ENCODE measurements at places on chromosomes 5 and 9. TPM values are rescaled to one million over a fixed set of nuclear protein-coding genes. Genes with fewer than 3 reads are reported as not detected.

DNA sequence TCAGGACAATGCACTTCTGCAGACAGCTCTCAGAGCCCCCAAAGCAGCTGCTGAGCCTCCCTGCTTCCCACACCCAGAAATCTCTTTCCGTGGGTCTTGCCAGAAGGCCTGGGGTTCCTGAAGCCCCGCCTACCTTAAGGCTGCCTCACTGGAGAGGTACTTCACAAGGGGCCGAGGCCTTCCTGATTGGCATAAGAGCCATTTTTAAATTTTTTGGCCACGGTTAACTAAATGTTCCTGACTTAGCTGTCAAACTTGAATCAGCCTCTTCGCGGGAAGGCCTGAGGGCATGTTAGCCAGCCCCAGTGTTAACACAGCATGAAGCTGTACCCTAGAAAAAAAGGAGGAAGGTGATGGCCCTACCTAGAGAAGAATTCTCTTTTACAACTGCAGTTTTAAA, 20.7 kb upstream of the EPB41L4B start:
- no peak for DNase-seq

The IARS1 gene
- 143 TPM for total RNA-seq

DNA sequence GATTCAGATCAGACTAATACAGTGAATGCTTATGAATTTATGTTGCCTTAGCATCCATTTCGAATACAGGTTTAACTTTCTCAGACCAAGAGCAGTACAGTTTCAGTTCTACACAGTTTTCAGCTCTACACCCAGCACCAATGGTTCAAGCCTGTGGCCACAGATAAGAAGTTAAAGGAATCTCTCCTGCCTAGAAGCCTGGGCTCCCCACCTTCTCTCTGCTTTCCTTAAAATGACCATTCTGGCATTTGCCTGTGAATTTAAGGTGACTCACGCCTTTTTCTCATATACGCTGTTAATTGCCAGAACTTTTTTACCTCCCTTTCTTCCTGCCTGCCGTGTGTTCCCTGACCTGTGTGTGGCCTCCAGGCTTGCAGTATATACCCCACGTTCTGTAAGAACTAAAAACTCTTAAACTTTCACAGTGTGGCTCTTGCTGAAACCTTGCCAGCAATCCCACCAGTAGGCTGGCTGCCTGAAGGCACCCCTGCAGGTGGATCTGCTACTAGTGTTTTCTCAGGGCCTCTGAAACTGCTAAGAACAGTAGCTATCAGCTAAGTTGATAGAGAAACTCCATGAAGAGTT, 692.8 kb upstream of the CDH18 start:
- no peak for DNase-seq

DNA sequence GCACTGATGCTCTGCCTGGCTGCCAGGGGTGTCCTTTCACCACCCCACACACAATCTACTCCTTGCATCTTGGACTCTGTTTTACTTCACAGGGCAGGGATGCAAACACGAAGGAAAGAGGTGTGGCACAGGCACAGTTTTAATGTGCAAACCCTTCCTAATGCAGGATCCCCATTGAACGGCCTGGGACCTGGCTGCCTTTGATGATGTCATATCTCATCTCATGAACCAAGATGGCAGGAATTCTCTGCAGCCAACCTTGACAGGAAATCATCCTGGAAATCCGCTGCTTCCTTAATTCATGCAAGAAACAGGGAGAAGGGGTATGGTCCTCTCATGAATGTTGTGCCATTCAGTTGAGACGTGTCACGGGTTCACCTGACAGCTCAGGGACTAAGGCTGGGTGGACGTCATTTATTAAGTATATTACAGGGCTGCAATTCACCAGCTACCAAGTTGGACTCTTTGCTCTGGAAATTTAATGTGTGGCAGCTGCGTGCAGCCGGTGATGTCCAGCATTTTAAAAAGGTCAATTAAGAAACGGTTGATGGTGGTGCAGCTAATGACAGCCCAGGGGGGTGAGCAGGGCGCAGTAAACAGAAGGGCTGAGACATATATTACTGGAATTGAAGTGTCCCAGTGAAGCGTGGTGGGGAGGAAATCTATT, 91.5 kb downstream of the LMNB1 start:
- DNase-seq: no peak

GRCh38 chr5:95861221-95861863, 38.8 kb upstream of the GLRX start:
- DNase-seq: peak; percentile 96

DNA sequence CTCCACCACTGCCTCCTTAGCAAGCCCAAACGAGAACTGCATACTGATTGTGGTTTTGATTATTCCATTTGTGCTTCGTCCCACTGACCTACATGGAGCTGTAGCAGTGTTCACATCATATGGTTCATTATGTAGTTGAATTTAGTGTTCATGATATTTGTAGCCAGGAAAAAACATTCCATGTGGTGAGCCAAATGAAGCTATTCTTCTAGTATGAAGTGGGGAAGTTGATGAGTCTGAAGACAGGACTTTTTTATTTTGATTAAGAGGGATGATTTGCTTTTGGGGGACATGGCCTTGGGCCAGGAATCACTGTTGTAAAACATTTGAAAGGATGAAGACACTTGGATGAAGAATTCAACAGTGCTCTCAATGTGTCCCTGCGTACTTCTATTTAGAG, 192.9 kb upstream of the SLC27A6 start:
- DNase-seq: no peak

The RABL6 gene
- total RNA-seq: 37.8 TPM

DNA sequence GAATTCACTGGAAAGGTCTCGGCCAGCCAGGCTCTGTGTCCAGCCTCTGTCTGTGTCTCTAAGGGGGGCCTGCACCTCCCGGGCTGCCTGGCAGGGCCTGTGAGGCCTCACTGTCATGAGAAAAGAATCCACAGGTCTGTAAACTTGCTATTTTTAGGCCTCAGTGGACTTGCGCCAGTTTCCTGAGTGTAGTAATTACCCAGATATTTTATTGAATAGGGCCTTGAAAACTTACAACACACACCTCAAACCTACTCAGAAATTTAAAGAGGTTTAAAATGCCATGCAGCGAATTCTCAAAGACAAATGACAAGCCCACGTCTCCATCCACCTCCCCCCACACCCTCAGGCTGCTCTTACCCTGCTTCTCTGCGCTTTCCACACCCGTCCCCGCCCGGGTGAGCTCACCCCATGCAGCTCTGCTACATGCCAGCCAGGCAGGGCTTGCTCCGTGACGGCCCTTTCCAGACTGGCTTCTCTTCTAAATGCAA, 8.8 kb upstream of the TENT4A start:
- DNase-seq: peak; percentile 91

DNA sequence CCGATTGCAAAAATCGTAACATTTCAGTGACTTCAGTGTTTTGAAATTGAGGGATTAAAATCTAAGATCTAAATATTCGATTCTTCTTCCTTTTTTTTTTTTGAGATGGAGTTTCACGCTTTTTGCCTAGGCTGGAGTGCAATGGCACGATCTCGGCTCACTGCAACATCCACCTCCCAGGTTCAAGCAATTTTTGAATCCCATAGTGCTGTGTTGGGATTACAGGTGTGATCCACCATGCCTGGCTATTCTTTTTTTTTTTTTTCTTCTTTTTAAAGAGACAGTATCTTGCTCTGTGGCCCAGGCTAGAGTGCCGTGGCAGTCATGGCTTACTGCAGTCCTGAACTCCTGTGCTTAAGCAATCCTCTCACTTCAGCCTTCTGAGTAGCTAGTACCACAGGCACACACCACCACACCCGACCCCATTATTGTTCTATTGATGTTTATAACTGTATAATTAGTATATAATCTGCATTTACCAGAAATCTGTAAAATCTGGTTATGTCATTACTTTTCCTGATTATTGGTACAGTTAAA, 42.7 kb downstream of the NSD1 start:
- DNase-seq: no peak

DNA sequence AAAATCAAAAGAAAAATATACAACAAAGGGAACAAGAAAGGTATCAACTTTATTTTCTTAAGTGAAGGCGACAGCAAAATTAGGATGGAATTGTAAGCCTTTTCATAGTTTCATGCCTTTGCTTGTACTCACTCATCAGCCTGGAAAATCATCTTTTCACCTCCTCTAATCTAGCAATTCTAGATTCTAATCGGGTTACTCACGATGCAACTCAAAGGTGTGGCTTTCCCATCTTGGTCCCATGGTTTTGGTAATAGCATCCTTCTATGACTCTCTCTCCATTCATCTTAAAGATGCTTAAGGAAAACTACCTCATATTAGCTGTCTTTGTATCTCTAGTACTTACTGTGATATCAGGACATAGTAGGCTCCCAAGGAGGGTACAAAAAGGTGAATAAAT, 30.5 kb downstream of the DNAH5 start:
- DNase-seq: peak; percentile 3

GRCh38 chr9:70760228-70760627, 345.8 kb upstream of the KLF9 start:
- DNase-seq: no peak

GRCh38 chr5:16791904-16792597, 144.0 kb downstream of the MYO10 start:
- DNase-seq: no peak

GRCh38 chr5:165079389-165079788, 1574.0 kb downstream of the MAT2B start:
- DNase-seq: no peak

The ZDHHC11B gene
- total RNA-seq: not detected

GRCh38 chr5:116308391-116308790, 223.6 kb downstream of the COMMD10 start:
- DNase-seq: no peak

DNA sequence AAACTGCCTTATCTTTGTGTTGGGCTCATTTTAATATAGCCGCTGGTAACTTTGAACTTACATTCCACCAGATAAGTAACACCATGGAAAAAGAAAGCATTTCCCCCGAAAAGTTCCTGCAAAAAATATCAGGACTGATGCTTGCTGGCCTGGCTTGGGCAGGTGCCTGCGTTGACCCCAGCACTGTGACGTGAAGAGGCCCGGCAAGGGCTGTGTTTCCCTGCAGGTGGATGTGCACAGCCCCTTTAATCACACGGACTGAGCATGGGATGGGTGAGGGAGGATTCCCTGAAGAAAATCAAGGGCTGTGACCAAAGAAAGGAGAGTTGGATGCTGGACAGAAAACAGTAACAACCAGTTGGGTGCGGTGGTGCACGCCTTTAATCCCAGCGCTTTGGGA, 138.2 kb downstream of the NSG2 start:
- no peak for DNase-seq

DNA sequence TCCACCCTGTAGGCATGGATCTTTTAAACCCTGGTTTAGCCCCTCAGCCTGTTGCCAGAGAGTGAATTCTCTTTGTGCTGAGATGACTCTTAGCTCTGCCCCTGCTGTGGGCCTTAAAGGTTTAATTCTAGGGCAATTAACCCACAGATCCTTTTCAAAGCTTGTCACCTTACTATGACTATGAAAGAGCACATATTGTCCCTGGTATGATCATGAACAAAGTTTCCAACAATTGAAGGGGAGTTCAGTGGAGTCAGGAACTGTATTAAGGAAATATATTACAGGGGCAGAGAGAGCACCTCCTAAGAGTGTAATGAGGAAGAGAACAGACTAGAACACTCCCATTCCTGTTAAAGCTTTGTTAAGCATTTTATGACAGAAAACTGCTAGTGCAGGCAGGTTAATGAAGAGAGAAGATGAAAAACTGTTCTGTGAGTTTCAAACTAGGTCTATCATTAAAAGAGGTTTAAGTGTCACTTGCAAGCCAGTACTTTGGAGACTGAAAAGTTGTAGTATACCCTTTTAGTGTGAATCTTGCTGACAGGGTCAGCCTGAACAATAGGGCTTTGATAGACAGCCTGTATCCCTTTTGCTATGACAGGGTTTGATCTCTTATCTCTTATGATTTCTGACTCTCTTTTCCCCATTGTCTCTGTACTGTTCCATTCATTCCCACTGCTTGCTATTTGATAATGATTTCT, 104.2 kb upstream of the ELL2 start:
- no peak for DNase-seq

DNA sequence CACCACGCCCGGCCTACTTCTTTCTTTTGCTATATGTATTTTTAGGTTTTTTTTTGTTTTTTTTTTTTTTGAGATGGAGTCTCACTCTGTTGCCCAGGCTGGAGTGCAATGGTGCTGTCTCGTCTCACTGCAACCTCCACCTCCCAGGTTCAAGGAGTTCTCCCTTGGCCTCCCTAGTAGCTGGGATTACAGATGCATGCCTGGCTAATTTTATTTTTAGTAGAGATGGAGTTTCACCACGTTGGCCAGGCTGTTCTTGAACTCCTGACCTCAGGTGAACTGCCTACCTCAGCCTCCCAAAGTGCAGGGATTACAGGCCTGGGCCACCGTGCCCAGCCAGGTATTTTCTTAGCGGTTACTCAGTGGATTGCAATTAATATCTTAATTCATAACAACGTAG, 23.9 kb upstream of the C5orf24 start:
- no peak for DNase-seq

DNA sequence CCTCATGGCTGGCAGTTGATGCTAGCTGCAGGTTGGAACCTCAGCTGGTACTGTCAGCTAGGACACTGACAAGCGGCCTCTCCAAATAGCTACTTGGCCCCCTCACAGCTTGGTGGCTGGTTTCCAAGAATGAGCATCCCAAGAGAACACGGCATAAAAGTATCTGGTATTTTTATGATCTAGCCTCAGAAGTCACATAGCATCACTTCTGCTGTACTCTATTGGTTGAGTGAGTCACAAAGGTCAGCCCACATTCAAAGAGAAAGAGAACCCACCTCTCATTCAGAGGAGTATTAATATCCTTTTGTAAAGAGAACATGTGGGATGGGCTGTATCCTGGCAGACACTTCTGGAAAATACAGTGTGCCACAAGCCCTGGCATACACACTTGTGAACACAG, 6.0 kb upstream of the SIL1 start:
- DNase-seq: no peak

DNA sequence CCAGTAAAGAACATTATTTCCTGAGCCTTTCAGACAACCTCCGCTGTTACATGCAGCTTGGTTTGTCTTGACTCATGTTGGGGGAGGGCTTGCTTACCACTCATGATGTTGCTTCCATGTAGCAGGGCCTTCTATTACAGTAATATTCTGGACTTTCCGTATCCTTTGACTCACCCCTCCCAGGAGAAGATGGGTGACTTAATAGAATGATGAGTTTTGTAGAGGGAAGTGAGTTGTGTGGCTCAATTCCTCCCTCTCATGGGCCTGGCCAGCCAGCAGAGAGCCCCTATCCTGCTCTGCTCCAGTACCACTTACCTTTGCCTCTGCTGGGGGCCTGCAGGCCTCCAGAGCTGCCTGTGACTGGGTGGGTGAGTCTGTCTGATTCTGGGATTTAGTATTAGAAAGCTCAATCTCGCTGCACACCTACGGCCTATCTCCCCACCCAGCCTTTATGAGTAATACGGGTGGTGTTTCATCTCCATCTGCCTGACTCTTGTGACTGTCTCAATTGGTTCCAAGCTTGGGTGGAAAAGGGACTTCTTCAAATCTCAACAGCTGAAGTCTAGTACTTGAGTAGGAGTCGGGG, 52.6 kb upstream of the KLF9 start:
- DNase-seq: peak; percentile 54

GRCh38 chr5:124704594-124705284, 41.7 kb downstream of the ZNF608 start:
- no peak for DNase-seq

All from RPMI7951 (cell line).